ENCODE measurements at places on chromosomes 12 and 14. TPM values are rescaled to one million over a fixed set of nuclear protein-coding genes. Genes with fewer than 3 reads are reported as not detected.

GRCh38 chr14:44979740-44980356 lies 17.9 kb downstream of the TOGARAM1 start:
- DNase-seq: no peak

DNA sequence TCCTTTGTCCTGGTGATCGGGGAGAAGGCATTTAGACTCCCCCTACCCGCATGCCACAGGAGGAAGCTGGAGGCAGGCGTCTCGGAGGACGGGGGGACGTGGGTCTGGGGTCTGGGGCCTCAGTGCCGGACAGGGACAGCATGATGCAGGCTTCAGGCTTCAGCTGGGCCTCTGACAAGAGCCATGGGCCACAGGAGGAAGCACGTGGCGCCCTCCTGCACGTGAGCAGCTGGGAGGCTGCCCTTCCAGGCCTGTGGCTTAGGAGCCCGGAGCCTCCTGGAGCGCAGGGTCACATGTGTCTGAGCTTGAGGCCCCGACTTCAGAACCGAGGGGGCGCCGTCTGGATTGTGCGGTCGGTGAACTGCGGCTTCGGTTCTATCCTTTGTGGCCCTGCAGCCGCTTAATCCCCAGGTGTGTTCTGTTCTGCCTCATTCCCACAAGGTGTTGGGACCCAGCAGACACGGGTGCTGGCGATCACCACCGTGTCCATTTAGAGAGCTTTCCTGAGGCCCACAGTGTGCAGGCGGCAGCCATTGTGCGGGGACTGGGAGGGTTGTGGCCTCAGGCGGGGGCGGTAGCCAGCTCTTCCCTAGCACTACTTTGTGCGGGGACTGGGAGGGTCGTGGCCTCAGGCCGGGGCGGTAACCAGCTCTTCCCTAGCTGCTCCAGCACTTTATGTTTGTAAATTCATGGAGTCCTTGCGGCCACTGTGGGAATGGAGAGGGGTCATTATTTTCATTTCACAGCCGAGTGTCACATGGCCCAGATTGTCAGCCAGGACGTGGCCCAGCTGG lies 150.2 kb downstream of the ADGRD1 start:
- DNase-seq: no peak

GRCh38 chr12:57145460-57146059 lies 1.9 kb downstream of the LRP1-AS start:
- DNase-seq: no peak

GRCh38 chr12:130825771-130826150 lies 13.3 kb downstream of the STX2 start:
- DNase-seq: no peak

DNA sequence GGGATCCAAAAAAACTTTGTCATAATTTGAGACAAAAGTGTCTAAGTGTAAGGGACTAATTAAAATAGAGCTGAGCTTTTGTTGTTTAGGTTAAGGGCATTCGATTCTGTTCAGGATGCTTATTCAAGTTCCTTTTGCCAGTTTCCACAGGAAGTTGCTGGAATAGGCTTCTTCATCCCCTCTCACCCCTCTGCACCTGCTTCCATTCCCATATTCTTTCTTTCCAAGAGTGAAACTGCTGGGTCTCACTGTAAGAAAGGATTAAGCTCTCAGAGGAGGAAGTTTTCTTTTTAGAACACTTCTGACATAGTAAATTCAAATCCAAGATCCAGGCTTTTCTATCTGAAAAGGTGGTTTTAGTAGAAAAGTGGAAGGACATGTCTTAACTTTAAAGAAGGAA lies 61.4 kb downstream of the POLR3B start:
- no peak for DNase-seq

DNA sequence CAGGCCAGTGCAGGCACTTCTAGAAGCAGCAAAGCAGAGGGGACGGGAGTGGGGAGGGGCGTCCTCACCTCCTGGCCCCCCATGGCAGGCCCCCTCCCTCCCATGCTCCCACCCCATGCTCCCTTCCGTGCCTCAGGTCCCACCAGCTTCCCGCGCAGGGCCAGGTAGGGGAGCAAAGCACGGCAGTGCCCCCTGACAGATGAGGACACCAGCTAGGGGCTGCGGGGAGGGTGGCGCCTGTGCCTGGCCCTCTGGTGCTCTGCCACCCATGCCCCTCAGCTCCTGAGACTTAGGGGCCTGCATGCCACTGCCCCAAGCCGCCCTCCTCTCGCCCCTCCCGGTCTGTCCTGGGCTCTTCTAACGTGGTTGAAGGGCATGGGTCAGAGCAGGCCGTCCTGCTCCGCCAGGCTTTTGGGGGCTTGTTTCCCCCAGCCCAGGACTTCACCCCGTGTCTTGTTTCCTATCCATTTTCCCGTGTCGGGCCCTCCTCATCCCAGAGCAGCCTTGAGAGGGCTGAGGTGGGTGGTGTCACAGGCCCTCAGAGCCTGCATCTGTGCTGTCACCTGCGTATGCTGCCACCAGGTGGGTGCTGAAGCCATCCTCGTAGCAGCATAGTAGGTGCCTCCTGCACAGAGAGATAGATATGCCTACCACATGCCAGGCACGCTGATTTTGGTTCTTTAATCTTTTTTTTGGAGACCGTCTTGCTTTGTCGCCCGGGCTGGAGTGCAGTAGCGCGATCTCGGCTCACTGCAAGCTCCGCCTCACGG lies 10.2 kb downstream of the TRMT61A start:
- DNase-seq: no peak

GRCh38 chr12:5661811-5662210 lies 229.9 kb downstream of the NTF3 start:
- no peak for DNase-seq

DNA sequence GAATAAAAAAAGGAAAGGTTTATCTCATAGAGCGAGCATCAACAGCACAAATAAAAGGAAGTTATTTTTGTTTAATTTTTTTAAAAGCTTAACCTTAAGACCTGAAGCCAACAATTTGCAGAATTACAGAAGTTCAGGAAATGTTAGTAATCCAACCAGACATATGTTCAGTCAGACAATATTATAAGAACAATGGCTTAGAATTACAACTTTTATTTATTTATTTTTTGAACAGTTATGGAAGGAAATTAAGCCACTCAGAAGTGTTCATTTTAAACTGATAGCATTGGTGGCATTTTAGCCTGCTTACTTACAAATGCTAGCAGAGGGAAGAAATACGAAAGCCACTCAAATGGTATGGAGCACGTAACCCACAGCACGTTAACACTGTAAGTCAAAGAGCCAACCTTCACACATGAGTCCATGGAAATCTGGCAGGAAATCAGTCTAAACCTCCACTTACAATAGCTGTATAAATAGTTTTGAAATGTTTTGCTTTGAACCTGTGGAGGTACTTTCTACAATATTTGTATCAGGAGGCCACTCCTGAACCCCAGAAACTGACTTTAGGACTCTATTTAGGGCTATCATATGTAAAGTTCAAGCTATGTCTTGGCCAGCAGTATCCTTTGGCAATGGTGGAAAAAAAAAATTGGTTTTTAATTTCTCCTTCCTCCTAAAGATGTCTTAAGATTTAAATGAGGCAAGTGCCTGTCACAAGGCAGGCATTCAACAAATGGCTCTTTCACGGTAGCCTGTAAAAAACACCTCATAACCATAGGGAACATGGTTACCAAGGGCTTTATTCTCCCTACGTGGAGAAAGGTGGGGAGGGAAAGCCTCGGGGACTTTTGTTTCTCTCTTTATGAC lies 102.3 kb downstream of the ITPR2 start:
- DNase-seq: no peak

DNA sequence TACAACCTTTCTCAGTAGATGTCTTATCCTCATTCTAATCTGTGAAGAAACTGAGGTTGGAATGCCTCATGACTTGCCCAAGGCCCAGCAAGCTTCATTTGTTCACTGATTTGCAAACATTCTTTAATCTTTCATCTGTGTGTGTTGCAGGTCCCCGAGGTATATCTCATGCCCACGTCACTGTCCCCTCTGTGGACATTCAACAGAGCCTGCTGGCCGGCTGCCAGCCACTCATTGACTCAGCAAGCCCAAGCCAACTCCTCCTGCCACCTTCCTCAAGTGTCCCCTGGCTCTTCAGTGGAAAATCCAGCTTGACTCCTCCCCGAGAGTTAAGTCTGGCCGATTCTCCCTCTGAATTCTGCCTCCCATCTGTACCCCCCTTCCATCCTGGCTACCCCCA lies 1.9 kb upstream of the DCAF4 start:
- DNase-seq: no peak

GRCh38 chr14:90440021-90440451 lies 43.2 kb downstream of the CALM1 start:
- DNase-seq: no peak

GRCh38 chr12:52083638-52083996 lies 4.1 kb downstream of the SMIM41 start:
- no peak for DNase-seq

- no peak for DNase-seq
These were observed 88.6 kb downstream of the VCPKMT start for GRCh38 chr14:50027816-50028215.

DNA sequence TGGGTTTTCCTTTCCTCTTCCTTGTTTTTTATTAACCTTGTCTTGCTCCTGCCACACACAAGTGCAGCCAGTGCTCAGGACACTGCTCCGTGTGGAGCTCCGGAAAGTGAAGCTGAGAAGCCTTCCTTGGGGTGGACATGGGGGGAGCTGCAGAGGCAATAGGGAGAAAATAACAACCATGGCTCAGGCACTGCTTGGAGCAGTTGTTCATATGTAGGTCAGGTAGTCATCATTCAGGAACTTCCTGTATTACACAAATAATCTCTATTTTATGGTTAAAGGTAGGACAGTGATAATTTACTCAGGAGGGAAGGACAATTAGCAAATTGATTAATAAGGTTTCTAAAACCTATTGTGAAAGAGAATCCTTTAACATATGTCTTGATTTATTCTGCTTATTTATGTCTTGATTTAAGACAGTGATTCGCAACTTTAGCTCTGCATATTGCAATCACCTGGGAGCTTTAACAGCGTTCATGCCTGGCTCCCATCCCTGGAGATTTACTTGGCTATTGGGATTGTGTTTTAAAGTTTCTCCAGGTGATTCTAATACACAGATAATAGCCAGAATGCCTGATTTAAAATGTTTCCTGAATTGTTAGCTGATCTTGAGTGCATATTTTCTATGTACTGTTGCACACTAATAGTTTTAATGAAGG lies 92.1 kb downstream of the ETV6 start:
- DNase-seq: no peak

- DNase-seq: no peak
These were observed 45.8 kb downstream of the DRAM1 start for GRCh38 chr12:101923045-101923718.

- no peak for DNase-seq
These were observed 12.2 kb downstream of the RAPGEF3 start for GRCh38 chr12:47746523-47746922.

DNA sequence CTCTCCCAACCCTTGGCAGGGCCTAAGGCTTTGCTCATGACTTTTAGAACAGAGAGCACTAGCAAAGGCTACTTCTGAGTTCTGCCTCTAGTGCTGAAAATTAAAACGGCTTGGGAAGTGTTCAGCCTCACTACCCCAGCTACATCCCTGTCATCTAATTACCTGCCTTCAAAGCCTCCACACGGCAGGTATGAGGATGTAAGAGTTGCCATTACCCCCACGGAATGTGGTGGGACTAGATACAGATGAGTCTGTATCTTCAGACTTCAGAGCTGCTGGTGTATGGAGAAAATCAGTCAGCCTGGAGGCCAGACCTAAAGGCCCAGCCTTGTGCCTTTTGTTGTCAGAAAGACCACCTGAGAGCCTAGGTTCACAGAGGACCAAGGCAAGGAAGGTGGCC lies 214.6 kb upstream of the NOS1 start:
- DNase-seq: no peak

GRCh38 chr14:74611650-74612349 lies at the start of gene LTBP2:
Gene LTBP2, minus strand, starts transcription at chr14:74612237. Its CDS starts 293 bp downstream, at chr14:74611944.
- DNase-seq: peak; percentile 26

- DNase-seq: no peak
These were observed 194.0 kb downstream of the SSPN start for GRCh38 chr12:26389343-26389742.

DNA sequence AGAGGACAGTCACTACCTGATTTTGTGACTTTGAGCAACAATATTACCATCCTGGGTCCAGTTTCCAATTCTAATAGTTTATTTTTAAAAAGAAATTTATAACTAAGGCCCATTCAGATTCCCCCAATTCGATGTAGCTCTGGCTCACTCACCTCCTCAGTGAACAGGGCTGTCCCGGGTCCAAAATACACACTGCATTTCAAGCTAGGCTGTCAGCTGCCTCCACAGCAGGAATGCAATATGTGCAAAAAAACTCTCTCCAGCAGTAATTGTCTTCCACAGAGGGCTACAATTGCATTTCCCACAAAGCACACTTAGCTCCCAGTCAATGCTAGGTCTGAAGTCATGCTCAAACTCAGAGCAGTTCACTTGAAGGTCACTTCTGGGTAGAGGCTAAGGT lies 39.3 kb upstream of the ZNF641 start:
- DNase-seq: no peak

DNA sequence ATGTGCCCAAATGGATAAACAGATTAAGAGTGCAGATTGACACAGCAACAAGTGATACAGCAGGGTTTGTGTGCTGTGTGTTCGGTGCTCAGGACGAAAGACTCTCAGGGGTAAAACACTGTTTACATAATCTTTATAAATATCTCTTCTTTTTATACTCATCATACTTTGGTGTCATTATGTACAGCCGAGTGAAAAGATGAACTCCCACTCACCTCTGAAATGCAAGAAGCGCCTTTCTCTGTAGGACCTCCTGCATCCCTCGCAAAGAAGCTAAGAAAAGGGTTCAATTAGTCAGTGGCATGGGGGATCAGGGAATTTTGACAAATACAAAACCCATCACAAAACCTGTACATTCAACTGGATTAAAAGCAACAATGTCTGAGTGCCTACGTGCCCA lies 163.6 kb downstream of the TTC7B start:
- no peak for DNase-seq

- DNase-seq: no peak
These were observed 557.0 kb downstream of the SLC6A15 start for GRCh38 chr12:84355561-84355960.

DNA sequence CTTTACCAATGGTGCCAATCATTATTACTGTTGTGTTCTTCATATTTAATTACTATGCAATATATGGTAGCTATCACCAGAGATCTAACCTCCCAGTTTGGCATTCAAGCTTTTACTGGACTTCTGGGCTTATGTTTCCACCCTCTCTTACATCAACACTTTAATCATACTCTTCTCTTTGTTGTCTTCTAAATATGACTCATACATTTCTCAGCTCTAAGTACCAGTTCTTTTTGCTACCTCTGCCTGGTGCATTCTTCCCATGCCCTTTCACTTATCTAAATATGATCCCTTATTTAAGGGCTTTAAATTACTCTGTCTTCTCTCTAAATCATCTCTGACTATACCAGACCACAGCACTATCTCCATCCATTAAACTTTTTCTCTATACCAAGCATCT lies 246.1 kb upstream of the CCDC196 start:
- no peak for DNase-seq

GRCh38 chr12:130796985-130797686 lies 41.9 kb downstream of the STX2 start:
- no peak for DNase-seq

AMN gene
- not detected for total RNA-seq

CPNE6 gene
- not detected for total RNA-seq

FGFR1OP2 gene
- 65.8 TPM for total RNA-seq

ERH gene
- 282 TPM for total RNA-seq

GMFB gene
- 86.2 TPM for total RNA-seq

BORCS5 gene
- total RNA-seq: 10.4 TPM

FAR2 gene
- 104 TPM for total RNA-seq
